ENCODE measurements at places on chromosomes 1 and 21.

- DNase-seq = no peak
Measured at GRCh38 chr1:47898133-47898845, 98.9 kb downstream of the TRABD2B start.

- no peak for DNase-seq
Measured at GRCh38 chr1:97332716-97333115, 588.1 kb downstream of the DPYD start.

DNA sequence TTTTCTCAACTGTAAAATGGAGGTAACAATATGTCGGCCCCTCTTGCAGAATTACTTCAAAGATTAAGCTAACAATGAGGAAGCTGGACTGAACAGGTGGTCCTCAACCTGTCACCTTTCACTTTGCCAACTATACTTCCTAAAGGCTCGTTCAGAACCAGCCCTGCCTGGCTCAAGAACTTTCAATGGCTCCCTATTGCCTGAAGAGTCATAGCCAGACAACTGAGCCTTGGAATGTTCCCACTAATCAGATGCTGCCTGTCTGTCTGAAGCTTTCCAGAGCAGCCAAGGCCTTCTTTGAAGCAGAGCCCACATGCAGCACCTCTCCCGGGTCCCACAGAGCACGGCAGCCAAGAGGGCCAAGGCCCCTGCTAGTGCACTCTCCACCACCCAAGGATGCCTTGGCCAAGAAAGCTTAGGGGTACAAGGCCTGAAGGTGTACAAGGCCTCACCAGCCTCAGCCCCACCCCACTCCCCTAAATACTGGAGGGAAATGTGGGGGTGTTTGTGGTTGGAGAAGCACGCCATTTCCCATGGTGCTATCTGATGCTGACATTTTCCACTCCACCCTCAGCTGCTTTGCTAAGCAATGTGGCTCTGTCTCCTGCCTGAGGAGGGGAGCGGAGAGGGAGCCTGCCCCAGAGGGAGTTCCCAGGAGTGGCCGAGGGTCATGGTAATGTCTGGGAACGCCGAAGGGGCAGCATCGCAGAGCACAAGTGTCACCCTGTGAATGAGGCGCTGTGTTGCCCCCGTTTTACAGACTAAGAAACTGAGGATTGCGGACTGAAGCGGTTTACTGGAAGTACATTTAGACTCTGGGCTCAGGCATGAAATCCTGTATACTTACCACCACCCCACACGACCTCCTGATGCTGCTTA, 8.2 kb upstream of the LAPTM5 start:
- DNase-seq = no peak

- no peak for DNase-seq
Measured at GRCh38 chr1:243799908-243800307, 50.1 kb downstream of the AKT3 start.

GRCh38 chr1:113018911-113019310, 54.1 kb upstream of the LRIG2 start:
- DNase-seq = no peak

GRCh38 chr1:40339420-40340323, 22.6 kb upstream of the COL9A2 start:
- no peak for DNase-seq

DNA sequence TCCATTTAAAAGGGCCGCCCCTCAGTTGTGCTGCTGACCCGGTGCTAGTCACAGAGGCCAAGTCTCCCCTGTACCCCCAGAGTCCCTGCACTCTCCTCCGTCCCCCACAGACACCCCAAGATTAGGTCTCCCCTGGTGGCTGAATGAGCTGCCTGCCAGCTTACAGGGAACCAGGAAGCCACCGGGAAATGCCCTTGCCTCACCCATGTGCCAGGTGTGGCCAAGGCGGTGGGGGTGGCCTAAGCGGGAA, 32.7 kb downstream of the HSPG2 start:
- DNase-seq = no peak

DNA sequence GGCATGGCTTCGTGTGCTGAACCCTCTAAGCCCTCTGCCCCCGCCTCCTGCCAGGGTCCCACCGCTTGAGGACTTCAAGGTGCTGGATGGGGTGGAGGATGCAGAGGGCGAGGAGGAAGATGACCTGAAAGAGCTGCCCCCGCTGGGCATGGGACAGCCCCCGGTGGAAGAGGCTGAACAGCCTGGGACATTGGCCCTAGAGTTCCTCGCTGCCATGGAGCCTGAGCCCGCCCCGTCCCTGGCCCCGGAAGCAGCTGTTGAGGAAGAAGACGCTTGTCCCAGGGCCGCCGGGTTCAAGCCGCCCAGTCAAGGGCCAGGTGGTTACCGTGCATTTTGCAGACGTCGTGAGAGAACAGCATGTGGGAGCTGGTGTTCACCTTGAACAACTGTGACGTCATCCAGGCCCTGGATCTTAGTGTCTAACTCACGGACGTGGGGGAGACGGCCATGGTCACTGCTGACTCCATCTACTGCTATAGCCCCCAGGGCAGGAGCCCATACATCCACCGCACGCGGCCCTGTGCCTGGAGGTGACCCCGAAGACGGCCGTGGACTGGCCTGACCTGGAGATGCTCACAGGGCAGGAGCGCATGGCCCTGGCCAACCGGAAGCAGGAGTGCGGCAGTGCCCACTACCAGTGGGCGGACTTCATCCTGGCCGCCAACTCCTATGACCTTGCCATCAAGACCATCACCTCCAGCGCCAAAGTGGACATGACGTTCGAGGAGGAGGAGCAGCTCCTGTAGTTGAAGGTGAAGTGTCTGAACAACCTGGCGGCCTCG, 90.1 kb downstream of the PPP1R12B start:
- no peak for DNase-seq

Measured in GM10248 (cell line).